ENCODE measurements at places on chromosomes 1 and 21.

DNA sequence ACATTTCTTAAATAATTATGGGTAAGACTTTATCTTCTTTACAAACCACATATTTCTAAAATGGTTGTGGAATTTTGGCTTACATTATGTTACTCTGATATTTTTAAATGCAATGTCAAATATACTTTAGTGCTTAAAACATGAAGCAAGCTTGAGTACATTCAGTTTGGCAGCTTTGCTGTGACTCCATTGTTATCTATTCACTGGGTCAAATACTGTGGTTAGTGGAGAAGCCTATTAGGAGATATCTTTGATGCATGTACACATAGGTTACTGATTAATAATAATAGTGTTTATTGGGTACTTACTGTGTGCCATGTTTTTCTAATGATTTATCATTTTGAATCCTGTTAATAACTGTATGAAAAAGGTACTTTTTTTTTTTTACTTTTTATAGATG is 520.4 kb upstream of the B3GALT2 start:
- no peak for DNase-seq

DNA sequence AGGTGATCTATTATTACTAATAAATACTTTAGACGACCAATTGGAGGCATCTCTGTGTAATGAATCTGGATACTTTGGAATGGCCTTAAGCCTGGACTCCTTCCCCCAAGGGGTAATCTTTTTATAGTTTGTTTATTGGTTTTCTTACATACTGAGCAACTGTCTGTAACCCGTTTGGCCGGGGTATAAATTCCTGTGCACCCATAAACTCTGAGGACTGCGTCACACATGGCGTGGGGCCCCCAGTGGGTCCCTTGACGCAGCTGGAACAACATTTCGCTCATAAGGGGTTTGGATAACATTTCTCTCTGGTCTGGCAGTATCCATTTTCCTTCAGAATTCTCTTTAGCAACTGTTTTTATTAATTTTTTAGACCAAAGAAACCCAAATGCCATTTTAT is 26.5 kb downstream of the SCCPDH start:
- DNase-seq: no peak

DNA sequence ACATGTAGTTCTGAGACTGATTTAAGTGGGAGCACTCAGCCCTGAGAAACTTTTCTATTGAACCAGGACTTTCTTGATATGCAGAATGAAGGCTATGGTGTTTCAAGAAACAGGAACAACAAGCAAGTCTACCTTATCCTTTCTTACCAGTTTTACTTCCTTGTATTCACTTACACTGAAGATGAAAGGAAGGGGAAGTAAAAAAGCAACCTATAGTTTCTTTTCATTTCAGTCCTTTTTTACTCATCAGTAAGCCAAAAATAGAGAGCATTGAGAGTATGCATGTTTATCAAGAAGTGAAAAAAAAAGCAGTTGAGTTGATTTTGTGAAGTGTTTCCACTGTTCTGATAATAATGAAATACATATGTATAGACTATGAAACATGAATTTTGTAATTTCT is 1010.3 kb downstream of the AMY1C start:
- DNase-seq: no peak

- no peak for DNase-seq
Observed at GRCh38 chr1:157404063-157404501, 148.2 kb downstream of the FCRL5 start.

- DNase-seq: no peak
Observed at GRCh38 chr1:15347182-15347581, 62.5 kb upstream of the EFHD2 start.

- DNase-seq: no peak
Observed at GRCh38 chr21:37665230-37666024, 250.8 kb downstream of the KCNJ6 start.

DNA sequence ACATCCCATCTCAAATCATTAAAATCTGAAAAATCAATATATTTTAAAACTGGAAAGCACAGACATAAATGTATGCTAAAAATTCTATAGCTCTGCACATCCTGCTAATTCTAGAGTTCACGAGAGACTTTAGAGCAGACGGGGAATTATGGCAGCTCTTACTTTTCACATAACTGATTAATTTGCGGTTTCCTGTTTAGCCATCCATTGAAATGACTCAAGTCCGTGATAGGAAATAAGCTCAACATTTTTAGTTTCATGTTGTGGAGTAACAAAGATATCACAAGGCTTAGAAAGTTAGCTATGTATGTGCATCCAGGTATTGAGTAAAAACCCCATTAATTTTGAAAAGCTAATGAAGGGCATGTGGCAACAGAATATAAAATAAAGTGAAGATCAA is 123.2 kb downstream of the SMYD2 start:
- no peak for DNase-seq

- DNase-seq: no peak
Observed at GRCh38 chr1:98706173-98706843, 44.8 kb downstream of the SNX7 start.

DNA sequence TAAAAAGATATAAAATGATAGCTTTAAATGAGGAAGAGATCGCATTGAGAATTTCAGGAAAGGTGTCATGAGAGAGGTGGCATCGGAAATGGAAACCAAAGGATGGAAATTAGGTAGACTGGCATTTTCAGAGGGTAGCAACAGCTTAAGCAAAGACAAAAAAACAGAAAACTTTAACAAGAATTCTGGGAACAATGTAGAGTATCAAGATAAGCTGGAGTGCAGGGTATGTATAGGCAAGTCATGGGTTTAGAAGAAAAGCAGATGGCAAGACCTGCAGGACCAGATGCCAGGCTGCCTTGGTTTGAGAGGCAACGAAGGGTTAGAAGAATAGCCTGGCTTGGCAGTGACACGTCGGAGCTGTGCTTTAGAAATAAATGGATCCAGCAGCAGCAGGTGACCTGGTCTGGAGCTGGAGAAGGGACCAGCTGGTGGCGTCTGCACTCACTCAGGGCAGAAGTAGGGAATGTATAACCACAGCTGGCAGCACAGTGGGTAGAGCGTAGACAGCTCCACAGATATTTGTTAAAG is 149.4 kb upstream of the TIAM1 start:
- no peak for DNase-seq

- DNase-seq: no peak
Observed at GRCh38 chr21:45823100-45823681, 158.4 kb upstream of the COL6A1 start.

DNA sequence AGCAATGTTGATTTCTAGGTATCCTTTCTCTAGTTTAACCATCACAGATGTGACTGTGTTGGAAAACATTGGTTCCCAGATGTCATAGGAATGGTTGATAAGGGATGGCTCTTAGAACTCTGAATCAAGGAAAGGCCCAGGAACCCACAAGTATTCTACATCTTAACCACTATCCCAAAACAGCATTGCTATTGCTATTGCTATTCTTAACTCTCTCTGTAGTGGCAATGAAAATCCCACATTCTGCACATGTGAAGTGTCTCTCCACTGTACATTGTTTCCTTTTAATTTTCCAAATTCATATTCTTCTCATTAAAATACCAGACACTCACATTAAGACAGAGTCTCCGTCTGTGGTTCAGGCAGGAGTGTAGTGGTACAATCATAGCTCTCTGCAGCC is 420.4 kb upstream of the RUNX1 start:
- DNase-seq: no peak

DNA sequence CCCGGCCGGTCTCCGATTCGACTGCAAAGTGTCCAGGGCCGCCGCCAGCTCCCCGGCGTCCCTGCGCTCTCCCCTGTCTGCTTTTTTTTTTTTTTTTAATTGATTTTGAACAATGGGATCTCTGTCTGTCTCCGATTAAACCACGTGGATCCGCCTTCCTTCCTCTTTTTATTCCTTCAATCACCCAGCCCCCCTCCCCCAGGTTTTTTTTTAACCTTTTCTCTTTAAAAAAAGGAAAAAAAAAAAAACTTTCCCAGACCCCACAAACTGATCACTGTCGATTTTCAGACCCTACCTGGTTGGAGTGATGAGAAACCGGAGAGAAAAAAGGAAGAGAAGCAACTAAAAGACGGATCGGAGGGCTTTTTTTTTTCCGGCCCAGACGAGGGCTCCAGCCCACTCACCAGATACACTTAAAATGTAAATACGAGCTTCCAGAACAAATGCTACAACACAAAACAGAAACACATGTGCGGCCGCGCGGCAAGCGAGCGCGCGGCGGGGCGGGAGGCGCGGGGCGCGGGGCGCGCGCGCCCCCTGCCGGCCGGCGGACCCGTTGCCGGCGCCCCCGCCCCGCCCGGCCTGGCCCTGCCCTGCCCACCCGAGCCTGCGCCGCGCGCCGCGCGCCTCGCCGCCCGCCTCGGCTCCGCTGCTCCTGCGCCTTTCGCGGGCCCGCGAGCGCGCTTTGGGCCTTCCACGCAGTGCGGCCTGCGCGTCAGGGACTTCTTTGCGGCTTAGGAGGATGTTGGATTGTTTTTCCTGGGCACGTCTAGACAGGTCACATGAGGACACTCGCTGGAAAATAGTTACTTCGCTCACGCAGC is at the start of gene RCC2:
Gene RCC2, minus strand, starts transcription at position 428 of the 824 bp plus-strand sequence. CDS start 1,163 bp downstream, outside the sequence.
- peak; percentile 30 for DNase-seq

- no peak for DNase-seq
Observed at GRCh38 chr21:18451670-18452069, 48.1 kb upstream of the TMPRSS15 start.

DNA sequence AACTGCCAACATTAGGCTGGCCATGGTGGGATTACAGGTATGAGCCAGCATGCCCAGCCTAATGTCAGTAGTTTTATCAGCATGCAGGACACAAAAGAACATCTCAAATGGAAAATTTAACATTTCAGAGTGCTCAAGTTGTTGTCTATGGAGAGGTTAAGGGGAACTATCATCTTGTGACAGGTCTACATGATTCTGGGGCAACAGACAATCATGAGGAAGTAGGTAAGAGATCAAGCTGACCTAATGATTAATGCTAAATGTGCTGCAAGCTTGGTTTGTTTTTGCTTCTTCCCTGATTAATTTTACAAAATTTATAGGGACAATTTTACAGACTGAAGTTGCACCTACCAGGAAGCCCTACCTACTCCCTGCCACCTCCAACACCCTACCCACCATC is 36.6 kb downstream of the FMO4 start:
- no peak for DNase-seq

Data from stimulated activated CD4-positive, alpha-beta T cell treated with anti-CD3 and anti-CD28 coated beads, Interleukin-15, amount 100 ng/mL, for 48 hours (primary cell).